ENCODE measurements at places on chromosomes 6 and 20.

GRCh38 chr6:113184736-113185135, 672.4 kb upstream of the MARCKS start:
- no peak for DNase-seq

GRCh38 chr6:107646176-107646575, 156.3 kb downstream of the SOBP start:
- no peak for DNase-seq

DNA sequence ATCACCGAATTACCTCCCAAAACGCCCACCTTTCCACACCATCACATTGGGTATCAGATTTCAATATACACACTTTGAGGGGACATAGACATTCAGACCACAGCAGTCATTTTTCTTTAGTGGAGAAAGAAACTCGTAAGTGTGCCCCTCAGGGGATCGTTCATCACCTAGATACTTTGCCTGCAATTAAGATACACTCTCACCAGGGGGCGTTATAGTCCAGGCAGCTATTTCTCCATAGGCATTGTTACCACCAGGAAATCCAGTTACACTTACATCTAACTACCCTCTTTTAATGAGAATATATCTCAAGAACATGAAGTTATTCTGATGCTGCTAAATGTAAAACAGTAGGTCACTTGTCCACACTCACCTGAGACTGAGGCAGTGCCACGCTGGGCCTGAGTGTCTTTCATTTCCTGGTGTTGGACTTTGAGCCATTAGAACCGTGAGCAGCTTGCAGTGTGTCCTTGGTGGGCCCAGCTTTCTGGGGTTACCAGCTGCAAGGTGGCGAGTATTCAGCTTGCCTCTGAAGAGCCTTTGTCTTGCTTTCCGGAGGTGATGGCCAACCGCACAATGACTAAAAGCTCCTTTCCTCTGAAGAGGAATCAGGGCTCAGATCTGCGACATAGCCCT, 35.1 kb upstream of the UNC93A start:
- DNase-seq = no peak

DNA sequence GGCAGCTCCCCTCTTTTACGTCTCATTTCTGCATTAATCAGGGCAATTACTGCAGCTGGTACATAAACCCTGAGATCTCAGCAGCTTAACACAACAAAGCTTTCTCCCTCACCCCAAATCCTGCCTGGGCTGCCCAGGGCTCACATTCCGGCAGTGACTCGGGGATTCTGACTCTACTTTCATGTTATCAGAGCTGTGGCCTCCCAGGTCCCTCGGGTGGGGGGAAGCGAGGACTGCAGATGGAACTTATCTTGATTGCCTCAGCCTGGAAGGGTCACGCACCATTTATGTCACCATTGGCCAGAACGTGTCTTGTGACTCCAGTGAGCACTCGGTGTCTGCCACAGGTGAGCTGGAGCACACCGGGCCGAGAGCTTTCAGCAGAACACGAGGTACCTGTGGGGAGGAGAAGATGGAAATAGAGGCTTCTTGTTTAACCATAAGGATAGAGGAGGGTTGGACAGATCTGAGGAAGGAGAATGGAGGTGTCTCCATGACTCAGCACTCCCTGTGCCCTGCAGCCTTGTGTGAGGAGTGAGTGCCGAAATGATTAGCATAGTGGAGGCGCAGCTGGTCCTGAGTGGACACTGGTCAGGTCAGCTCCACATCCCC, 88.5 kb upstream of the EXOC2 start:
- no peak for DNase-seq

DNA sequence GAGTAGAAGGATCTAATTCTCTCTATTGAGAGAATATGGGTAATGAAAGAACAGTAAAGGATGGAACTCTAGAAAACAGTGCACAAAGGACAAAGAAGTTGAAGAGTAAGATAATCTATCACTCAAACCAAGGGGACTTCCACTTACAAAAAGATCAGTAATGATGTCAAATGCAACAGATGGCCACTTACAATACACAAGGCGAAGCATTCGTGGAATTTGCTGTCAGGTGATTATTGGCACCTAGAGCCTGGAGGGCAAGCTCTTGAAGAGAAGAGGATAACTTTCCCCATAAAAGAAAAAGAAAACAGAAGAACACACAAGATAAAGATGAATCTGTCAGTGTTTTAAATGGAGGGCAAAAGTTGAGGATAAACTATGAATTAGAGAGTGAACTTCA, 256.0 kb upstream of the TCF21 start:
- no peak for DNase-seq

DNA sequence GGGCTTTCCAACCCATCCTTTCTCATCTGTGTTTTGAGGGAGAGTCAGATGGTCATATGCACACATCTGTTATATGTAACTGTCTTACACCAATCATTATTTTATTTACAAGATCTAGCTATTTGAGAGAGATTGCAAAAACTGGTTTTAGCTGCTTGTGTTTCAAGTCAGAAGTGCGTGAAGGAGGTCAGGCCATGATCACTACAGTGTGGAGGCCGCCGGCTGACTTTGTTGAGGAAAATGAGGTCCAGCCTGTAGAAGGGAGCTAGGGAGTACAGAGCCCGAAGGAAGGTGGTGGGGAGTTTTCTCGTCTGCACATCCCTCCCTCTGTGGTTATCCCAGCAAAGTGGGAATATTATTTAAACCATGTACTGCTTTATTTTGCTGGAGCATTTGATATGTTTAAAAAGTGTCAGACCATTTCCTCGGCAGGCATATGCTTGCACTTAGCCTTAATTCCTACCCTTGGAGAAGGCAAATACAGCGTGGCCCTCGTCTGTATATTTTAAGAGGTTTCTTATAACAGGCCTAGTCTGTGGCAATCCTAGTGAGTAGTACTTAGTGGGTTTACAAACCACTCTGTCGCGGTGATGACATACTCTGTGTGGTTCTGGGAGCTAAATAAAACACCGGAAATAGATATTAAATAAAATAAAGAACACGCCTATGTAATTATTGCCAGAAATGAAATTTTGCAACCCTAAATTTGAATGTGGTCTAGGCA, 95.6 kb downstream of the UST start:
- DNase-seq = no peak

- DNase-seq = no peak
These were observed 146.9 kb downstream of the MACROD2 start for GRCh38 chr20:14142171-14142570.

DNA sequence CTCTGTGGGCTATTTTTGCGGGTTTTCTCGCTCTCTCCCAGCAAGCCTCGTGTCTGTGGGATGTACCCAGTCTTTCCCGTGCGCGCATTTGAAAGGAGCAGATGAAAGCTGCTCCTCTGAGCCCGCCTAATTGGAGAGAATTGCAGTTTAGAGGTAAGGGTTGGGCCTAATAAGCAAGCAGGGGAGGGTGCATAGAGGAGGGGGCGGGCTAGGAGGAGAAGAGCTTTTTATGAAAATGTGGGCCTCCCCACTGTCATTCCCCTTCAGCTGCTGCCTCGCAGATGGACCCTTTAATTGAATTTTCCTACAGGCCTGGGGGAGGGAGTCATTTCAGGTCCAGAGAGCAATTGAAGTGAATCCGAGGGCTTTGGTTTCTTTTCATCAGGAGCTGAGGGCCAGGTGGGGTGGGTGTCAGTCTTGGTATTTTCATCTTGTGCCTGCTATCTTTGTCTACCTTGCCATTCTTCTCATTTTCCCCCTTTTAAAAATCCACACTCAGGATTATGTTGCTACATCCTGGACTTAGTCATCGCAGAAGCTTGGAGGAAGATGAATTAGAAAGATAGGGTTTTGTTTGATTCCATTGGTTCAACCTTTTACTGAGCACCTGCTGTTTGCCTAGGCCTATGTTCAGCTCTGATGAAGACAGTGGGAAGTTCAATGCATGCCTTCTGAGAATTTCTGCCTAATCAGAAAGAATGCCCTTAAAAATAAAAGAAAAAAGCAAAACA, 423.4 kb downstream of the CD83 start:
- DNase-seq = no peak

GRCh38 chr6:66935612-66936011, 1228.6 kb upstream of the EYS start:
- DNase-seq = no peak

- DNase-seq = peak; percentile 83
These were observed at the start of gene SLC2A4RG for GRCh38 chr20:63739130-63740069. Gene SLC2A4RG (plus strand): TSS chr20:63739776. CDS start chr20:63739913, 137 bp downstream.

DNA sequence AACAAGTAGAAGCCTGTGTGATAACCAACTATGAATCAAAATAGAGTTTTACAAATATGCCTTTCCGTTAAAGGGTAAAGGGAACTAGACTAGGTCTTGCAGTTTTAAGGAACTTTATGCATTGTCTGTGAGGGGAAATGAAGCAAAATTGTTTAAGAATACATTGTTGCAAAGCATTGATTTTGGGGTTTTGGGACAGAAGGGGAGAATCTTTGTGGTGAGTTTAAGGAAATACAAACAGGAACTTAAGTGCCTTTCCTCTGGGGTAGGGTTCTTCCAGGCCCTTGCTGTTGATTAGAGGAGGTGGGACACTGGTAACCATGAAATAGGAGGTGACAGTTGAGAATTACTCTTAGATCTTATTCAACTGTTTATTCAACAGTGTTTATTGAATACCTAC, 4.7 kb downstream of the MAPK14 start:
- DNase-seq = no peak

DNA sequence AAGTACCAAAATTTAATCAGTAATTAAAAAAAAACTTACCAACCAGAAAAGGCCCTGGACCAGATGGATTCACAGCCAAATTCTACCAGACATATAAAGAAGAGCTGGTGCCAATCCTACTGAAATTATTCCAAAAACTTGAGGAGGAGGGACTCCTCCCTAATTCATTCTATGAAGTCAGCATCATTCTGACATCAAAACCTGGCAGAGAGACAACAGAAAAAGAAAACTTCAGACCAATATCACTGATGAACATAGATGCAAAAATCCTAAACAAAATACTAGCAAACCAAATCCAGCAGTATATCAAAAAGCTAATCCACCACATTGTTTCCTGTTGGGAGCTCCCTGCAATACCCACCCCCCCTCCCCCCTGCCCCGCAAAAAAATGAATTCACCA, at the start of gene WFDC11:
TSS of gene WFDC11 (minus strand) at position 101 of the 400 bp plus-strand sequence. CDS start 19,639 bp downstream, outside the sequence.
- no peak for DNase-seq

Measured in CD4-positive, alpha-beta T cell treated with Interleukin-12 subunit alpha and Interleukin-12 subunit beta, for 1 hour (primary cell).